Natural killer cell treated with Interleukin-12 subunit alpha and Interleukin-12 subunit beta and Interleukin-15 and Interleukin-18, amount 100 ng/mL, for 72 hours (primary cell): ENCODE measurements at places on chromosomes 16 and 17.

GRCh38 chr17:73088561-73088960 is 3.9 kb downstream of the SLC39A11 start:
- DNase-seq = no peak

DNA sequence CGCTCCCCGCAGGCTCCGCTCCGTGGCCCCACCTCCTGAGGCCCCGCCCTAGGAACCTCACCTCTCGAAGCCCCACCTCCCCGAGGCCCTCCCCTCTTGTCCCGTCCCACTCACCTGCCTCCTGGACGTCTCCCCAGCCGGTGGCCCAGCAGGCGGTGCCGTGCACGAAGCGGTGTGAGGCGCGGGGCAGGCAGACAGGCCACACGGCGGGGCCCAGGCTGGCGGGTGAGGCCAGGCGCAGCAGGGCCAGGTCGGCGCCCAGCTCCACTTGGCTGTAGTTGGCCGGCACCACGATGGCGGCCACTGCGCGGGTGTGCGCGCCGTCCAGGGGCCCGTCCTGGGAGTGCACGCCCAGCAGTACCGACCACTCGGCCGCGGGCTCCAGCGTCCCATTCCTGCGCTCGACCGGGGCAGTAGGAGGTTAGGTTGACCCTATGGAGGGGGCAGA is 1.6 kb downstream of the PRSS36 start:
- no peak for DNase-seq

DNA sequence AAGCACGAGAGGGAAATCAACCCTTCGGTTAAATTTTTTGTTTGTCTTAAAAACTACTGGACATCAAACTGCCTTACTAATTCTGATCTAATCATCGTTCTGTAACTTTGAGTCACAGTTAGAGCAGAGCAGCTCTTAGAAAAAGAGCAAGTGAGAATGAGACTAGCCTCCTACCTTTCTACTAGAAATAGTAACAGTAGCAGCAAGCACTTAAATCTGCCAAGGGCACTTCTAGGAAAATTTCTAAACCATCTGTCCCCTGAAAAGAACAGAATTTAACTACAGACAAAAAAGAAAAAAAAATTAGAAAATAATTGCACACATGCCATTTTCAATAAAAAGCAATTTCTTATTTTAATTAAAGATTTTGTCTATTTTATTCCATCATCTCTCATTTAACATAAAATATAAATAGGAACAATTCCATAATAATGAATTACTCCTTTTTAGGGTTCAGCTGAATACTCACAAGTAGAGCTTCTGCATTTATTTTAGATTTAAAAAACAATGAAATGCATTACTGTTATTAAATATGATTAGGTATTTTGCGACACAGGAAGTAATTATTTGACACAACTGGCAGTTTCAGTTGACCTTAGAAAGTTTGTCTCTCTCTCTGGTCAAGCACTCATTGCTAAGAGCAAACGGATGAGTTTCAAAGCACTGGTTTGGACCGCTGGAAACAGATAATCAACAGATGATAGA is 250.8 kb upstream of the SOX9 start:
- DNase-seq = no peak

DNA sequence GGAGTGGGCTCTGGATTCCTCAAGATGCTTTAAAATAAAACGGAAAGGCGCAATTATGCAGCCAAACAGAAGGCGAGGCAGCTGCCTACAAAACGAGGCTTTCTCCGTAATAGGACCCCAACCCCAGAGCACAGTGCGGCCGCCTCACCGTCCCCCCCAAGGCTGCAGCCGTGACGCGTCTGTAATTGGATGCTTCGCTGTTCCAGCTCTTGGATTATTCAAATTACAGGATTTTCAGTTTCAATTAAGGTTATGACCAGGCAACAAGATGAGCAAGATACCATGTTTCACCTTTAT is 37.3 kb upstream of the ABR start:
- DNase-seq = no peak

DNA sequence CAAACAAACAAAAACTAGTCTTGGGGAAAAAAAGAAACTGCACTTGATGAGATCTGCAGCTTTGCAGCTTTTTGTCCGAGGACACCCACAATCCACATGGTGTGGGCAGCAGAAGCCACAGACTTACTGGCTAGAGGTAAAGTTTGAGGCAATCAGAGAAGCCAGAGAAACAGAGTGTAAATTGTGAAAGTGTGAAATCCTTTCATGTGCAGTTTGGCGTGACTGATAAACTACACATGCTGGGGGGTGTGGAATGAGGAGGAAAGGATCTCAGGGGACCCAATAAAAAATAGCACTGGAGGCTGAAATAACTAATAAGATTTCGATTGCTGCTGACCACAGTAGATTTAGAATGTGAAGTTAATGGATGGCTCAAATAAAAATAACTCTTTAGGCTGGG is 42.4 kb upstream of the HOXB13 start:
- DNase-seq = no peak

GRCh38 chr16:68093816-68094613 is 8.8 kb downstream of the NFATC3 start:
- no peak for DNase-seq

- DNase-seq = no peak
These were observed 46.0 kb downstream of the TNRC6A start for GRCh38 chr16:24775455-24775854.

DNA sequence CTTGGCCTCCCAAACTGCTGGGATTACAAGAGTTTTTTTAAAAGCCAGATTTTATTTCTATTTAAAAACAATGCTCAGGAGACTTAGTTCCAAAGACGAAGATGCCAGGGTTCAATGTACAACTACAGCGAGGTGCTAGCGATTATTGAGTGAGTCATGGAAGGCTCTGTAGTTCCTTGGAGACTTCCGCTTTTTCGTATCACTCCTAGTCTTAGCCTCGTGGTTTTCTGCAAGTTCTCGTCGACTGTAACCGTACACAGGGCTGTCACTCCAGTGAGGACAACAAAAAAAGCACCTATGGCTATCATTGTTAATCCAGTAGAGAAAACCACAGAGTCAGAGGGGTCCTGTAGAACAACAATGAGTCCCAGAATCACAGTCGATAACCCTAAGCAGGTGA is 22.7 kb upstream of the ZC3H7A start:
- DNase-seq = no peak

- DNase-seq = no peak
These were observed 91.0 kb upstream of the CDH13 start for GRCh38 chr16:82535764-82536163.

DNA sequence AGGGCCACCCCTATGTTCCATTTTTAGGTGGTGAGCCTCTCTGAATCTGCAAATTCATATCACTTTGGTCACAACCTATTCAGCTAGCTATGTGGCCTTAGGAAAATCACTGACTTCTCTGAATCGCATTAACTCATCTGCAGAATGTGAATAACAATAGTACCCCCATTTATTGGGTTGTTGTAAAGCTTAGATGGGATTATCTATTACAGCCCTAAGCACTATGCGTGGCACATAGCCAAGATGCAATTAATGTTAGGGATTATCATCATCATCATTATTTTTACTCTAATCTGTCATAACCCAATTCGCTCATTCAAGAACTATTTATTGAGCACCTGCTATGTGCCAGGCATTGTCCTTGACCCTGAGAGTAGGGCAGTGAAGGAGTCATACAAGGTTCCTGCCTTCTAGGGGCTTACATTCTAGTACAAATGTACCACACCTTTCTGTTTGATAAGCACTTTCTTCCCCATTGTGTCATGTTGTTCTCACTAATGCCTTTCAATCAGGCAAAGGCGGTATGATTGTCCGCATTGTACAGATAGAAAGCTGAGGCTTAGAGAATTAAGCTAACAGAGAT is 38.5 kb downstream of the CHD9 start:
- no peak for DNase-seq

DNA sequence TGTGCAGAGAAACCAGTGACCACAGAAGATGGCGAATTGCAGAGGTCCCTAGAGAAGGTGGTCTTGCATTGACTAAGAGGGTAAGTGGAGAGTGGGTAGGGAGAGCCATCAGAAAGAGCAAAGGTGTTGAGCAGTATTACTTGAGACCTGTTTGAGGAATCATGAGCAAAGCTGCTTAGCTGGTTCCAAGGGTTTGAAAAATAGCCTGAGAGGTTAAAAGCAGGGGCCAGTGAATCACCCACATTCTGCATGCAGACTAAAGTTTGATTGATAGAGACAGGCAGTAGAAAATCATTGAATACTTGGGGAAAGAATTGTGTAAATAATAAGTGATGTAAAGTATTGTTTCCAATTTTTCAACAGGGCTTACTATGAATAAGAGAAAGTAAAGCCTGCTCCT is 34.0 kb upstream of the KCNJ16 start:
- no peak for DNase-seq

GRCh38 chr16:75035410-75035968 is 36.7 kb downstream of the ZNRF1 start:
- no peak for DNase-seq

DNA sequence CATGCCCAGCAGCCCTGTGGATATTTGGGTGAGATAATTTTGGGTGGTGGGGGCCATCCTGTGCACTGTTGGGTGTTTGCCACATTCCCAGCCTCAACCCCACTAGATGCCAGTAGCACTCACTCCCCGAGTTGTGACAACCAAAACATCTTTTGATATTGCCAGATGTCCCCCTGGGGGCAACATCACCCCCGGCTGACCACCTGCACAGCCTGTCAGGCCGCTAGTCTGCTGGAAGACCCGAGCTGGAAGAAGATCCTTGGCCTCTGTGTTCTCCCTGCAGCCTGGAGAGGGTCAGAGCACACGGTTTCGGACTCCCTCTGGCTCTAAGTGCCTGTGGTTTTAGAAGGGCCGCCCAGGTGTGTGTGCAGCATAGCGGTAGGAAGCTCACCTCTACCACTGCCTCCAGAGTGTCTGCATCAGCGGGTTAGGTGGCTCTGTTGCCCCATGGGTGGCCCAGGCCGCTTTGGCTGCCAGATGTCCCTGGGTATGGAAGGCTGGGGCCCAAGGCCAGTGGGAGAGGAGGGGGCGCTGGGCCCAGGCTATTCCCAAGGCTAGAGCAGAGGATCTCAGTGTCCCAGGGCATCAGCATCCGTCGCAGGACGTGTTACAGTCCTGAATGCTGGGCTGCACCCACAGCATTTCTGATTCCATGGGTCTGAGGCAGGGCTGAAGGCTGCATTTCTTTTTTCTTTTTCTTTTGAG is 195.8 kb upstream of the GSE1 start:
- DNase-seq = peak; percentile 42
